WTC11 (cell line): ENCODE measurements at places on chromosomes 5 and 9.

DNA sequence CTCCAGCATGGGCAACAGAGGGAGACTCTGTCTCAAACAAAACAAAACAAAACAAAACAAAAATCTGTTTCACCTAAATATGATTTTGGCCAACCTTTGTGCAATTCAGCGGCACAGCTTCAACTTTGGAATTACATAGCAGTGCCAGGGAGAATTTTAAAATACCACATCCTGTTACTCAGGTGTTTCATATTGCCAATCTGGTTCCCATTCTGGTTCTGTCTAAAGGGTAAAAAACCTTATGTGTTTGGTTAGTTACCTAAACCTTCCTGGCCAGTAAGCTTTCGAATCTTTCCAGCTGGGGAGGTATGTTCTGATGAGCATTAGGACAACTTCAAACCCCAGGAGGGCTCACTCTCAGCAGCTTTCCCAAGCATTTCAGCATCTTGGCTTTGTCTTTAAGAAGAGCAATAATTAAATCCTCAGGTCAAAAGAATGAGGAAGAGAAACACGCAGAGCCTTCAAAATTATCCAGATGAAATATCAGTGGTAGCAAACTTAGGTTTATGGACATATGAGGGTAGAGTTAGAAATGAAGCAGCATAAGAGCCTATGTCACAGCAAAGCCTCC, 2.7 kb downstream of the DAB2 start:
- DNase-seq = no peak

DNA sequence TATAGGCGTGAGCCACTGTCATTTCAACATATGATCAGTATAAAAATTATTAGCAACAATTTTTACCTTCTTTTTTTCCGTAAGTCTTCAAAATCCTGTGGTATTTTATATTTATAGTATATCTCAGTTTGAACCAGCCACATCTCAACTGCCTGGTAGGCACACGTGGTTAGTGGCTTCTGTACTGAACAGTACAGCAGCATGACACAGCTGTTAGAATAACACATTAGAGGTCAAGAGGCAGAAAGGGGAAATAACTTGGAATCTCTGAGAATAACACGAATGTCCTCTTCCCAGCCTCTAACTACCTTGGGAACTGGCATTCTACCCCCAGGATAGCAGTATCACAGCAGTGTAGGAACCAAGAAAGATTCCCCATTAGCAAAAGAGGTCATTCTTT, 108.5 kb upstream of the IQGAP2 start:
- DNase-seq = no peak

DNA sequence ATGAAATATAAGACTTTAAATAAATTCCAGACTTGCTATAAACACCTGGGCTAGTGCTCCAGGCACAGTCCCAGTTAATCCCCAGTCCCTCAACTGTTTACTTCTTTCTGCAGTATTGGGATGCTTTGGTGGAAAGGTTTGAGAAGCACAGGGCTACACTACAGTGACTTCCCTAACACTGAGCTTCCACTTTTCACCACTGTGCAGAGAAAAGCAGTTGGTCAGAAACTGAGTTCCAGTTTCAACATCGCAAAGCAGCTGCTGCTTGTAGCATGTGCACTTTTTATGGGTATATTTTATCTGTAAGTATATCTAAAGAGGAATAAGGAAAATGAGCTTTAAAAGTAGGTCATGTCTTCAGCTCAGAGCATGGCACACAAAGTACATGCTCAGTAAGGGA, 339.7 kb downstream of the NTRK2 start:
- no peak for DNase-seq

GRCh38 chr9:83471241-83471640, 67.0 kb downstream of the FRMD3 start:
- no peak for DNase-seq

DNA sequence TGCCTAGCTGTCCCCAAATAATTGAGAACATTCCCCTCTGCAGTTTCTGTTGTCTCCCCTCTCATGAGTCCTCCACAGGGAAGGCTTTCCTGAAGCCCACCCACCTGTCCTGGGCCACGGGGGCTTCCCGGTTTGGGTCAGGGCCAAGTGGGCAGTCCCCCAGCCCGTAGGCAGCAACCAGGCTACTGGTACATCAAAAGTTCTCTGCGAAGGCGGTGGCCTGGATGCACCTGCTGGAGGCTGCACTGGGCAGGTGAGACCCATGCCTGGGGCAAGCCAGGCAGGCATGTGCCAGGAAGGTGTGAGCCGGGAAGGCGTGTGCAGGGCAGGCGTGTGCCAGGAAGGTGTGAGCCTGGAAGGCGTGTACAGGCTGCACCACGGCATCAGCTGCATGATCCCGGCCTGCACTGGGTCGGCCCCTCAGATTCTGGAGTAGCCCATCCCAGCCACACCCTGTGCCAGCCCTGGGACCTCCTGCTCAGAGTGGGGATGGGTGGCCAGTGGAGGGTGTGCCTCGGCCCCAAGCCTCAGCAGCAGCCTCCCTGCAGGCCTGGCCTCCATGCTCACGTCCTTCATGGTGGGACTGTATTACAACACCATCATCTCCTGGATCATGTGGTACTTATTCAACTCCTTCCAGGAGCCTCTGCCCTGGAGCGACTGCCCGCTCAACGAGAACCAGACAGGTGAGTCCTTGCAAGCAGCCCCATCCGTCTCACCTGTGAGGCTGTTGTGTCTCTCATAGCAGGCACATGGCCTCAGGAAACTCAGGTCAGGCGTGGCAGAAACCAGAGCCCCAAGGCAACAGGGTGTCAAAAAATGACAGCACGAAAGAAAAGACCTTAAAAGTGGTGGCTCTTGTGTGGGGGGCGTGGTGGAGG, 8.7 kb downstream of the SLC6A19 start:
- no peak for DNase-seq

GRCh38 chr5:108810717-108811116, 63.0 kb downstream of the FER start:
- DNase-seq = no peak

DNA sequence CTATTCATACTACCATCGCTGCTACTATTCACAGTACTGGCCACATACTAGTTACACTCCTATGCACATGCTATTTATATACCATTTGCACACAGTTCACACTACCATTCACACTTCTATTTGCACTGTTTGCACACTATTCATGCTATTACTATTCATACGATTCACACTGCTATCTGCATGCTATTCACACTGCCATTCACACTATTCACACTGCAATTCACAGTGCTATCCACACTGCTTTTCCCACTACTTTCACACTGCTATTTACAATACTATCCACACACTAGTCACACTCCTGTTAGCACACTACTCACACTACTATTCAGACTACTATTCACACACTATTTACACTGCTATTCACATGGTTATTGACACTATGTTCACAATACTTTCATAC, 39.4 kb upstream of the TCF7 start:
- DNase-seq = no peak

DNA sequence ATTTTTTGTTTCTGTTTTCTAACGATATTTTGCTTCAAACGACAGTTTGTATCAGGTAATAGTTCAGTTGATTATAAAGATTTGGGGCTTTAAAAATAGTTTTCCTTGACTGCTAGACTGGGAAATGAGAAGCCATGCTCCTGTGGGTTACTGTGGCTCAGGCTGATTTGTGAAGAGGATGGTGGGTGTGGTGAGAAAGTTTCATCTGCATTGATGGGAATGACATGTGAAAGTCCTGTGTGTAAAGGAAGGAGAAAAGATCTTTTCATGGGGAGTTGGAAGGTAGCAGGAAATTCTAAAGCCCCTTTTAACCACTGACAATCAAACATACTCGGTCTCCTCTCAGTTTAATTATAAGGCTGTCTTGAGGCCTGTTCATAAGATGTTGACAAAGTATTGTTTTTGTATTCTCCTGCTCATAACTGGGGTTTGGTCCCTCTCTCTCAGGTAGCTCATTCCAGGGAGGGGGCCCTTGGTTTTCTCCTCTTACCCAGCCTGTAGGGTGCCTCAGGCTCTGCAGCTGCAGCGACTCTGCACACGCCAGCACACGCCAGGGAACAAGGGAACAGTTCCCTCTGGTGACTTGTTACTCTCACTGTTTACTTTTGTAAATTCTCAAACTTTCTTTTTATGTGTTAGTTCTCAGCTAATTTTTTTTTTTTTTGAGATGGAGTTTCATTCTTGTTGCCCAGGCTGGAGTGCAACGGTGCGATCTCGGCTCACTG, 91.6 kb downstream of the CARTPT start:
- no peak for DNase-seq

DNA sequence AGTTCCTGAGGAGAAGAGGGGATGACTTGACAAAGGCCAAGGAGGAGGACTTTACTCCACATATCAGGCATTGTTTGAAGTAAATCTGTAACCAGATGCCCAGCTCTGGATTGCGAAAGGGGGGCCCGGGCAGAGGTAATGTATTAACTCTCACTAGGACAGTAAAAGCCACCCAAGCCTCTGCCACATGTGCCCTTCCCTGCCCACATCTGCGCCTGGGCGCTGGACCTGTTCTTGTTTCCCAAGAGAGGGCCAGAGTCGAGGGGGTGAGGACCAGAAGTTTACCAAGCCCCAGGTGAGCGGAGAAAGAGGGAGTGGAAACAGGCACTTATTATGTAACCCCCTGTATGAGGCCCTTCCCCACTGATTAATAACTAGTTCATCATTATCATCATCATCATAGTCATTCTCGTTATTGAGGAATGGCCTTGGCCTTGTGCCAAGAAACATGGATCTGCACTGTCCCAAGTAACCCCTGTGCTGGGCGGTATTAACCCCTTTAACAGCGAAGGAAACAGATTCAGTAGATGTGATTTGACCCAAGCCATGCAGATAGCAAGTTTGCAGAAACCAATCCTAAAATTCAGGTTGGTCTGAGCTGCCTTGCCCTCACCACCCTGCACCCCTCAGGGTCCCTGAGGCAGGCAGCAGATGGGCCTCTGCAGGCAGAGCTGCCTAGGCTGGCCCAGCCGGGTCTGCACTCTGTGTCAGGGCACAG, at the start of gene SLC23A1:
Gene SLC23A1, minus strand, starts transcription at position 23 of the 718 bp plus-strand sequence. CDS start 44 bp downstream, outside the sequence.
- DNase-seq = no peak

GRCh38 chr9:117480253-117480652, 65.4 kb upstream of the ASTN2 start:
- no peak for DNase-seq

GRCh38 chr5:111927191-111927590, 170.2 kb upstream of the NREP start:
- DNase-seq = no peak

DNA sequence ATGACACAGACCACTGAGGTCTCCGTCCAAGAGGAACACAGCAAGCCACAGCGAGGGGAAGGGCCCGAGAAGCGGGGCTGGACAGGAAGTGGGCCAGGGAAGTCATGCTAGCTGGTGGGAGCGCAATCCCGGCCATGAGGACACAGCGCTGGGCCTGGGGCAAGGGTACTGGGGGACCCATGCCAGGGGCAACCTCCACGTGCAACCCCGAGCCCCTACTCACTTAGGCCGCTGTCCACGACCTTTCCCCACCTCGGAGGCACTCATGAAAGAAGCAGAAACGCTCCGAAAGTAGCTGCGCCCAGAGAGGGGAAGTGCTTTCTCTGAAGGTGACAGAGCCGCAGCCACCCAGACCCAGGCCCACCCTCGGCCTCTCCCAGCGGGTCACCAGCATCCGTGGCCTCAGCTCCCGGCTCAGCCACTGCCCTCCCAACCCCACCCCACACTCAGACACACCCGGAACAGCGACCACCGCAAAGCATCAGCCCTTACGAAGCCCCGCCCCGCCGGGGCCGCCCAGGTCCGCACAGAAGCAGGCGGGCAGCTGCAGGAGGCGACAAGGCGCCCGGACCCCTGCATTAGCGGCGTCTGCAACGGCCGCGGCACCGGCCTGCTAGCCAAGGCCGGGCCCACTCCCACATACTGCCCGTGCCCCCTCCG, 782 bp downstream of the BICD2 start:
- DNase-seq = peak; percentile 44

DNA sequence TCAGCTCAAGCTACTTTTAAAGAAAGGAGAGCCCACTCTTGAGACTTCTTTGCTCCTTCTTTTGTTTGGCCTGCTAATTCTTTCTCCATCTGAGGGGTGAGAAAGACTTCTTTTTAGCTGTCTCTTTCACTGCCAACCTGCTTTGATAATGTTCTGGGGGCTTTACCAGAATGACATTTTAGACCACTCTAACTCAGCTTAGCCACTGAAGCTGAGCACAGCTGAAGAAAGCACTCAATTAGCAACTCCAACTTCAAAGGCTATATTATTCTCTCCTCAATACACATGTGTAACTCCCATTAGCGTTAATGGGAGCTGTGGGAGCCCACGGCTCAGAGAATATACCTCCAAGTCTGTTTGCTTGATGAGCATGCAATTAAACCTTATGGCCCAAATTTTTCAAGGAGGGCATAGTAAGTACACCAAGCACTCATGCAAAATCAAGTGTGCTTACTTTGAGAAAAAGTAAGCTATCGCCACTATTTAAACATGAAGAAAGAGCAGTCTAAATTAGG, 815.4 kb upstream of the DMAC1 start:
- DNase-seq = no peak

- no peak for DNase-seq
These were observed 12.1 kb downstream of the GRAMD2B start for GRCh38 chr5:126435261-126435660.
